ENCODE measurements at places on chromosomes 13 and 19.

GRCh38 chr13:103607995-103608394, 541.8 kb upstream of the SLC10A2 start:
- DNase-seq = no peak

DNA sequence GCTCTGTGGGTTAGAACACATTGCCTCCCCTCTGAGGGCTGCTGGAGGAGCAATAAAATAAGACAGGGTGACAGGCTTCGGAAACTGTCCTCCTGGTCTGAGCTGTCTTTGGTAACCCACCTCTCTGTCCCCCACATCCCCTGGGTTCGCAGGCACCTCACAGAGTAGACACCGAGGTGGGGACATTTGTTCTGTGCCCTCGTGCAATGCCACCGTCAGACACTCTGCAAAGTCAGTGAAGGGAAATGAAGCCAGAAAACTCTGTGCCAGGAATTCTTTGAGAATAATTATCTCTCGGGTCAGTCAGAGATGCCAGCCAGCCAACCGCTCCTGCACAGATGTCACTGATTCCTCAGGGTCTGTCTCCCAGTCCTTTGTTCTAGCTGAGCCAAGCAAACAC, 493.6 kb downstream of the FOXO1 start:
- DNase-seq = no peak

GRCh38 chr13:113548778-113549621, 35.6 kb upstream of the TFDP1 start:
- DNase-seq = no peak

- no peak for DNase-seq
Observed at GRCh38 chr13:104967836-104968630, 1567.4 kb downstream of the EFNB2 start.

DNA sequence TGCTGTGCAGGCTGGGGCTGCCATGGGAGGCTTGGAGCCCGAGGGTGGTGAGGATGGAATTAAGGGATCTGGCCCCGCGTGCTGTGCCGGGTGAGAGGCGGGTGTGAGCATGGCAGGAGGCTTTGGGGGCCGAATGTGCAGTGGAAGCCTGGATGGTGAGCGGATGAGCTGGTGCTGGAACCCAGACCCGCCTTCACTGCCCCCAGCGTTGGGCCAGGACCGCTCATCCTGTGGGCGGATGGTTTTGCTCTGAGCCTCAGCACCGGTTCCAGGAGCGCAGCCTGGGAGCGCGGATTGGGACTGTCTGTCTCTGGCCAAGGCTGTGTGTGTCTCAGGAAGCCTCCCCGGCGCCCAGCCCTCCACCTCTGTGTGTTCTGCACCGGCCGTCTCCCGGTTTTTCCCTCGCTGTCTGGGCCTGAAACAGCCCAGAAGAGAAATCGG, 16.7 kb downstream of the KDM4B start:
- no peak for DNase-seq

- no peak for DNase-seq
Observed at GRCh38 chr19:5260381-5260967, 80.1 kb downstream of the PTPRS start.

DNA sequence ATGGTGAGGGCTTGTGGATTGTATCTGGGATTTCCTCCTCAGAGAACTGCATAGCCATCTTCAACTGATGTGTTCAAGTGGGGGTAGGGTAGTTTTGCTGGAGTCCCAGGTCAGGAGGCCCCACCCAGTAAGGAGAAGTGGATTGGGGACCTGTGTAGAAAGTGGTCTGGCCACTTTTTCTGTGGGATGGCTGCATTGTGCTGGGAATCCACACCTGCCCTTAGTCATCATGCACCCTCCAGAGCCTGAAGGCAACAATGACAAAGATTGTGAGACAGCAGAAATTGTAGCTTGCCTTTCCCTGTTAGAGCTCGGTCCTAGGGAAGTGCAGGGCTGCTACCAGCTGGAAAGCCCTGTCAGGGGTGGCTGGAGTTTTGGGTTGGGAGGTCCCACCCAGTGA, 255.4 kb downstream of the NDFIP2 start:
- no peak for DNase-seq

All from activated gamma-delta T cell treated with Interleukin-2 at 50 U/mL for 16 hours (primary cell).